ENCODE measurements at places on chromosomes 6 and 20.

DNA sequence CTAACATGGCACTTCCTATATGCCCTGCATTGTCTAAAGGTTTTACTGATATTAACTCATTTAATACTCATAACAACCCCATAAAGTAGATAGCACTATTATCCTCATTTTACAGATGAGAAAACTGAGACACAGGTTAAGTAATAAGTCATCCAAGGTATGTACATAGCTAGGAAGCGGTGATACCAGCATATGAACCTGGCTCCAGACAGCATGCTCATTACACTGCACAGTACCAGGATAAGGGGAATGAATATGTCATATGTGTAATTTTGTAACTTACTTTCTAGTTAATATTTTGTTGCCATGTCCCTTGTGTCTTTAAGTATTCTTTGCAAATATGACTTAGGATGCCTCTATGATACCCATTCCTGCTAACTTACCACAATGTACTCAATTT is 53.2 kb upstream of the PBOV1 start:
- DNase-seq: no peak

DNA sequence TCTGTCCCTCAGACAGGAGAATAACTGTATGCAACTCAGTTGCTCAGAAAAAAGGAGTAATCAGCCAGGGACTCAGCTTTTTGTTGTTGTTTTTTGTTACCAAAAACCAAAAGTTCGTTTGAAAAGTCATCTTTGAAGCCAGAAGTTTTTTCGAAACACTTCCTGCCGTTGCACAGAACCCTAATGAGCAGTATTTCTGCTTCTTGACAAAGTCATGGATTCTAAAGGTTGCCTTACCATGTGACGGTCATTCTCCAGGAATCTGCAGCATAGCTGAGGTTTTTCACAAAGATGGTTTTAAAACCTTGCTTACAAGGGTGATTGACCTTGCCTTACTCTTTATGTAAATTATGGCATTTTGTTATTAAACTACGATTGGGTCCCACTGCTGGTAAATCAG is 1.9 kb downstream of the RAB32 start:
- DNase-seq: no peak

DNA sequence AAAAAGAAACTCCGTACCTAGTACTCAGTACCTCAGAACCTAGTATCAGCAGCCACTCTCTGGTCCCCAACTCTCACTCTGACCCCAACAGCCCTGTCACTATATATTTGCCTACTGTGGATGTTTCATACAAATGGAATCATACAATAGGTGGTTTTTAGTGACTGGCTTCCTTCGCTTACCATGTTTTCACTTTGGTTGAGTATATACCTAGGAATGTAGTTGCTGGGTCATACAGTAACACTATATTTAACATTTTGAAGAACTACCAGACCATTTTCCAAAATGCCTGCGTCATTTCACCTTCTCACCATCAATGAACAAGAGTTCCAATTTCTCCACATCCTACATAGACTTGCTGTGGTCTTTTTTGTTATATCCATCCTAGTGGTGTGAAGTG is 283.2 kb downstream of the GMDS start:
- DNase-seq: no peak

GRCh38 chr20:53578492-53579222 is 15.0 kb downstream of the ZNF217 start:
- DNase-seq: no peak

- DNase-seq: no peak
Measured at GRCh38 chr20:47764154-47764733, 21.0 kb downstream of the SULF2 start.

- no peak for DNase-seq
Measured at GRCh38 chr20:64033981-64034493, 1.9 kb upstream of the C20orf204 start.

DNA sequence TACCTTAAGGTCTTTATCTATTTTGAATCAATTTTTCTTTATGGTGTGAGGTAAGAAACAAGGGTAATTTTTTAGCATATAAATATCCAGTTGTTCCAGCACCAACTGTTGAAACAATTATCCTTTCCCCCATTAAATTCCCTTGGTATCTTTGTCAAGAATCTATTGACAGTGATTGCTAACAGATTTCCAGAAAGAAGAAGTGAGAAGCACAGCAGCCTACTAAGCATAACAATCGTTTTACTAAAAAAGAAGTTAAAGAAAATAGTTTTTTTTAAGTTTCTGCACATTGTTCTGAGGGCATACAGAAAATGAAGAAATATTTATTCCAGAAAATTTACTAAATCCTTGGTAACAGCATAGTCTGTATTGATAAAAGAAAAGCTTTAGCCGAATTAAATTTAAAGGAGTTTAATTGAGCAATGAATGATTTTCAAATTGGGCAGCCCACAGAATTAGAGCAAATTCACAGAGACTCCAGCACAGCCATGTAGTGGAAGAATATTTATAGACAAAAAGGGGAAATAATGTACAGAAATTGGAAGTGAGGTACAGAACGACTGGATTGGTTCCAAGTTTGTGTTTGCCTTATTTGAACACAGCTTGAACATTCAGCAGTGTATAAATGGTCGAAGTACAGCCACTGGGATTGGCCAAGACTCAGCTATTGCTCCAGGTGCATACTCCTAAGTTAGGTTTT is 97.9 kb upstream of the UST start:
- DNase-seq: no peak

- no peak for DNase-seq
Measured at GRCh38 chr6:37710616-37711015, 12.9 kb upstream of the MDGA1 start.

- DNase-seq: no peak
Measured at GRCh38 chr6:47111685-47112084, 69.6 kb upstream of the ADGRF1 start.

DNA sequence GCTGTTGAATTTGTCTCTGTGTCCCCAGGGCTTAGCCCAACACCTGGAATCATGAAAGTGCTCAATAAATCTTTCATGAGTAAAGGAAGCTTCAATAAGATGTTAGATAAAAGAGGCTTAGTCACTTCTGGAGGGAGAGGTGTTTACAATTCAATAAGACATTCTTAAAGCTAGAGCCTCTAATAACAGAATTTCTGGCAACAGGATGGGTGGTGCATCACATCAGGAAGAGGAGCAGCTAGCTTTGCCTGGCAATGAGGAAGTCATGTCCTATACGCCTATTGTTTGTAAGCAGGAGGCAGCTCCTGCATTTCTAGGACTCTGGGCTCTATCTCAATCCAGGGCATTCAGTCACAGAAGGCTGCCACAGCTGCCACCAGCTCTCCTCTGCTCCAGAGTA is 638.5 kb downstream of the EPM2A start:
- DNase-seq: no peak

GRCh38 chr20:14955399-14955798 is 618.0 kb upstream of the FLRT3 start:
- no peak for DNase-seq

DNA sequence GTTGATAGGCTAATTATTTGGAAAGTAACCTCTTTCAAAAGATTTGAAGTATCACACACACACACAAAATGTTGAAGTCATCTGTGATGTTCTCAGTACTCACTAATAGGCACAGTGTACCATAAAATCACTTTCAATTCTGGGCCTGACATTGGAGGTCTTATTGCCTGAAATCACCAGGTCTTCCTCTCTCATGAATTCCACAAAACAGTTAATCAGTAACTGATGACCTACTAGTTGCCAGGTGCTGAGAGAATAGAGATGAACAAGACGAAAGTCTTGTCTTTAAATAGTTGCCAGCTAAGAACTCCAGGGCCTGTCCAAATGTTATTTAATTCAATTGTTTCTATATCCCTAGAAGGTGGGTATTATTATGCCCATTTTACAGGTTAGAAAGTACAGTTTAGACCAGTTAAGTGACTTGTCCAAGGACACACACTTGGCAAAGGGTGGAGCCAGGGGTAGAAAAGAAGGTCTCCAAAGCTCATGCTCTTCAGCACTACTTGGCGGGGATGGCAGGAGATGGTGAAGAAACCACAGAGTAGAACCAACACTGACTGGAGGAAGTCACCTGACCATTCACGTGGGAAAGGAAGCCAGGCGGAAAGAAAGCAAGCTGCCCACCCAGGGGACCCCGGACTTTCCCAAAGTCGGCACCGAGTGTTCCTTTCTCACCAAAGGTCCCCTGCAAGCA is 116.4 kb downstream of the KIF6 start:
- no peak for DNase-seq

DNA sequence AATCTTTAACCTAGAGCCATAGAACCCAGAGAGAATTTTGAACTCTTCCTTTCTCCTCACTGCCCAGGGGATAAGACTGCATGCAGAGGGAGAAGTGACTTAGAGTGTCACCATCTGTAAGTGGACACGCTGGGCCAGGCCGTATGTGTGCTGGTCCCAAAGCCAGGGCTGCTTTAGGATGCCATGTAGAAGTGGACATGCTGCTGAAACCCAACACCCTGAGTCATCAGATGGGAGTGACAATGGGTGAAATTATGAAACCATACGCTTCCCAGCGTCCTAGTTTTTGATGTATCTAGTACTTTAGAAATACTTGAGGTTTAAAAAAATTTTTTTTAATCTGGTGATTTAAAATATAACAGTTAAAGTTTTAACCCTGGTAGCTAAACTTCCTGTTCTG is 191.1 kb downstream of the FNDC1 start:
- DNase-seq: no peak

- no peak for DNase-seq
Measured at GRCh38 chr6:159092631-159093030, 47.8 kb upstream of the TAGAP start.

- no peak for DNase-seq
Measured at GRCh38 chr20:19964289-19965265, 52.6 kb upstream of the NAA20 start.

- DNase-seq: no peak
Measured at GRCh38 chr20:32387252-32387651, 29.1 kb downstream of the ASXL1 start.

DNA sequence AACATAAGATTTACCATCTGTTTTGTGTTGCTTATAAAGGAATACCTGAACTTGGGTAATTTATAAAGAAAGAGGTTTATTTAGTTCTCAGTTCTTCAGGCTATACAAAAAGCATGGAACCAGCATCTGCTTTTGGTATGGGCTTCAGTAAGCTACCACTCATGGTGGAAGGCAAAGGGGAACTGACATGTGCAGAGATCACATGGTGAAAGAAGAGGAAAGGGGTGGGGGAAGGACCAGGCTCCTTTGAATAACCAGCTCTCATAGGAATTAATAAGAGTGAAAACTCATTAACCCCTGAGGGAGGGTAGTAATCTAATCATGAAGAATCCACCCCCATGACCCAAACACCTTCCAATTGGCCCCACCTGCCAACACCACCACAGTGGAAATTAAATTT is 89.5 kb upstream of the TMEM170B start:
- DNase-seq: no peak

GRCh38 chr6:3849681-3850450 is 693 bp downstream of the FAM50B start:
- DNase-seq: no peak

All from activated CD4-positive, CD25-positive, alpha-beta regulatory T cell (primary cell).